ENCODE measurements at places on chromosomes 6 and 20.

- no peak for DNase-seq
Observed at GRCh38 chr6:168942646-168943045, 311.0 kb downstream of the THBS2 start.

GRCh38 chr20:45361793-45362192, 1.2 kb upstream of the SYS1 start:
- no peak for DNase-seq

DNA sequence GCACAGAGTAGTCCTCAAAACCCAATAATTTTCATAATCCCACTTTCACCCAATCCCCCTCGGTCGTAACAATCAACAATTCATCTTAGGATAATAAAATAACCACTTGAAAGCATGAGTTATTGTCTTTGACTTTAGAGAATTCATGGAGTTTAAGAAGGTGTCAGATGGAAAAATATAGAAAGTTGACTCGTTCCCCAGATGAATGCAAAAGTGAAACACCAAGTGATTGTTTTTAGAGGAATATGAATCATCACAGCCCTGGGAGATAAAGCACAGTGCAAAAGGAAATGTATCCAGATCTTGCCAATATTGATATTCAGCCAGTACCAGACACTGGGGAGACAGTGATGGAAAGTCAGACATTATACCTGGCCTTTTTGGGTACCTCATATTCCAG, 860.5 kb downstream of the DHX35 start:
- no peak for DNase-seq

DNA sequence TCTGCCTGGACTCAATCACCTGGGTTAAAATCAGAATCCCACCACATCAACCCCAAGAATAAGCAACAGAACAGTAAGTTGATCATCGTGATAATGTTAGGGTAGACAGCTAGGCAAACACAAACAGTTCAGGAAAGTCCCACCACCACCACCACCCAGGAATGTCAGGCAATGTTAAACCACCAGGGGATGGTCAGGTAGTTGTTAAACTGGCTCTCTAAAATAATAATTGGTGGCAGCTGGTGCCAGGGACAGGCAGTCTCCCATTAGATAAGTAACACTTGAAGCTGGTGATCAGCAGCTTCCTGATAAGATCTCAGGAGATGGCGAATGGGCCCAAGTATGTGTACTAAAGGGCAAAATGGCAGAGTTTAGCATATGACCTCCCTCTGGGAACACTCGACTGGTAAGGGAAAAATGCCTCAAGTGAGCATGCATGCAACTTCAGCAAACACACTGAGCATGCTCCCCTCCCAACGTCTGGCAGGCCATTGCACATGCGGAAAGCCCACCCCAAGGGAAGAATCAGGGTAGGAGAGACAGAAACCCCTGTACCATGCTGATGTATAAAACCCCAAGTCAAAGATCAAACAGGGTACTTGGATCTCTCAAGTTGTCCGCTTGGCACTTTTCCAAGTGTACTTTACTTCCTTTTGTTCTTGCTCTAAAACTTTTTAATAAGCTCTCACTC, 66.6 kb downstream of the IPCEF1 start:
- DNase-seq: no peak

DNA sequence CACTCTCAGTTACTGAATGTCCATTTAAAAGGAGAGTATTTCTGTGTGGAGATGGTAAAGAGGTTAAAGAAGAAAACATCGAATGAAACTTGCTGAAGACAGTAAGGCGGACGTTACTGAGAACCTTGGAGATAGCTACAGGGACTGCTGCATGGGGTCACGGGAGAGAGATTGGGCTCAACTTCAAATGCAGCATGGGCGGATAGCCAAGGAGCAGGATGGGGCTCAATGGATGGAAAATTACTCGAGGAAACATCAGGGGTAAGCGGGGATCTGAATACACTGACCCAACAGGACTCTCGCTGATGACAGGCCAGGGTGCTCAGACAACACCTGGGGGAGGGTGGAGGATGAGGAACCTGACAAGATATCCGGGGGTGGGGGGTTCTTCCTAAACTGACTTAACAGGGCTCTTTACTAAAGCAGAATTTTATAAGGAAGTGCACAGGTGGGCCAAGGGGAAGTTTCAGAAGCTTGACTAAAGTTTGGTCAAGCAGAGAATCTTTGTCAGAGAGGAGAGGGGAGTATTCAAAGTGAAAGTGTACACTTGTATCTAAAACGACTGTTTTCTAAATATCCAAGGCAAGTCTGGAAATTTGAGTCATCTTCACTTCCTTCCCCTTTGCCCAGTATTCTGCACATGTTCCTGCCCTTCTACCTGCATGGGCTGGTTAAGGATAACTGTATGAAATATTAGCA, 22.8 kb downstream of the ECT2L start:
- DNase-seq: no peak

DNA sequence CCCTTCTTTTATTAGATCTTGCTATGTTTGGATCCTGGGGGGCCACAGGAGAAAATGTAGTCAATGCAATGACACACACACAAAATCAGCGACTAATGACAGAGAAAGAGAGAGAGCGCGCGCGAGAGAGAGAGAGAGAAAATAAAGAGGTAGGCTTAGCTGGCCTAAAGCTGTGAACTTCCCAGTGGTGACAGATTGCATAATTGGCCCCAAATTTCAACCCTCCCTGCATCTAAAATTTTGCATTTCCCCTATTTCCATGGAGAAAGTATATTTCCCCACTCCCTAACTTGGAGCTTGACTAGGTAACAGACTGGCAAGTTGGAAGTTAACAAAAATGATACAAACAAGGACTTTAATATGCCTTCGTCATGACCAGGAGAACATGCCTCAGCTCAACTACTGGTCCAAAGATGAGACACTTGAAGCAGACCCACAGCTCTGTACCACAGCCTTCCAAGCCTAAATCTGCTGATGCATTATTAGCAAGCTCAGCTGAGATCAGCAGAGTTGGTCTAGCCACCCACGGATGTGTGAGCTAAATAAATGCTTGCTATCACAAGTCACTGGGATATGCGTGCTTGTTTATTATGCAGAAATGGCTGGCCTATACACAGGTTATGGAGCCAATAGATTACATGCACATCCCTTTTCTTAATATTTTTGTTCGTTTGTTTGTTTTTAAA, 118.1 kb upstream of the PRDM1 start:
- no peak for DNase-seq

DNA sequence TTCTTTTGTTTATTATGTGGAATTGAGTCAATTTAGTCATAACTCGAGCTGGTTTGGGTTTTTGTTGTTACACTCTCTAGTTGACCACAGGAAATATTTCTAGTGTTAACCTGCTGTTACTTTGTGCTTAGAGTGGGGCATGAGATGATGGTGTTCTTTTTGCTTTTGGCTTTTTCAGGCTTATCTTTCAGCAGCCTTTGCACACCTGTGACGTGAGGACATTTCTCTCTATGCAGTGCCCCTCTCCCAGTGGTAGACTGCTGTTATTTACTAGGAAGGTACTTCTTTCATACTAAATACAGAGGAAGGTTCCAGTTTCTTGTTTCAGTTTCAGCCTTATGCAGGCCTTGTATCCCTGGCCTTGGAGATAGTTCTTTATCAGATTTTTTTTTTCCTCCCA, 766.8 kb upstream of the MAN1A1 start:
- DNase-seq: no peak

DNA sequence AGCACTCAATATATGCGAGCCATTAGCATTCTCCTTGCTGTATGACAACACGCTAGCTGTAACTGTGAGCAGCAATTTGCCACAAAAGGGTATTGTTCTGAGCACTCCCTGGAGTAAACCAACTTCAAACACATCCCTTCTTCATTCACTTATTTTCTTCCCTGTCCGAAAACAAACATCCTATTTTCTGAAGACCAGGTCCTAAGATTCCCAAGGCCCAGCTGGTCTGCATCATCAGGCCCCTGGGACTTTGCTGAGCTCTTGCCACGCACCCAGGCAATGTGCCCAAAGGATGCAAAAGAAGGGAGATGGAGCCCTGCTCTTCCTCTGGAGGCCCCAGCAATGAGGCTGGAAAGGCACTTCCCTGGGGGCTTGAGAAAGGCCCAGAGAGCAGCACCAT, 118.1 kb downstream of the PREX1 start:
- no peak for DNase-seq

Measured in CD4-positive, alpha-beta T cell treated with Interleukin-4 for 1 hour (primary cell).